ENCODE measurements at places on chromosomes 11 and 22.
A peak's percentile ranks its signal among the peaks of the same experiment; 100 is the strongest.

GRCh38 chr11:8296872-8297271 lies 33.2 kb upstream of the LMO1 start:
- DNase-seq: no peak

DNA sequence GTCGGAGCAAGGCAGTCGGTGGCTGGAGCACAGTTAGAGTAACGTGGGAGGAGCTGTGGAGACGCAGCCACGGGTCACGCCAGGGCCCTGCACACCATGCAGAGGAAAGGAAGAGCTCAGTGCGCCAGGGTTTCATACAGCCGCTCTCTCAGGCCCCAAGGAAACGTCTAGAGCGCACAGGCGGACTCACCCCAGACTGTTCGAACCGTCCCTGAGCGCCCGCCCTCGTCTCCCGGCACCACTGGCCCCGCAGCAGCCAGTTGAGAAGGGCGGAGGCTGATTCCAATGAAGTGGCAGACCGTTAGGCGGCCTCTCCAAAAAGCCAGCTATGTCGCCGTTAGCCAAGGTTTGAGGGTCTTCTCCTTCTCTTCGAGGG lies 483 bp upstream of the HYLS1 start:
- peak; percentile 48 for DNase-seq

DNA sequence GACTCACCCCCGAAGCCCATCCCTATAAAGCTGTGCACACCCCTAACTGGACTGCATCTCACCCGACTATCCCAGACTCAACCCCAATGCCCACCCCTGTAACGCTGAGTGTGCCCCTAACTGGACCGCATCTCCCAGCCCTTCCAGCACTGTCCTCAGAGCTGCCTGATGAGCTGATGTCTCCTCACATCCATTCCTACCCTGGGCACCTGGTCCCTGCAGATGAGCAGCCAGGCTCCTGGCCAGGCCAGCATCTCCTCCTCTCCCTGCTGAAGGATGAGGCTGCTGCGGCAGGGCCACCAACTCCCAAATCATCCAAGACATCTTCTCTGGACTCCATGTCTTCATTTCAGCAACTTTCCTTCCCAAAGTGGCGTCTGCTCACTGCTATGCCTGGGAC lies 332.1 kb downstream of the CTTN start:
- DNase-seq: no peak

GRCh38 chr11:133153031-133153430 lies 379.3 kb downstream of the OPCML start:
- DNase-seq: no peak

DNA sequence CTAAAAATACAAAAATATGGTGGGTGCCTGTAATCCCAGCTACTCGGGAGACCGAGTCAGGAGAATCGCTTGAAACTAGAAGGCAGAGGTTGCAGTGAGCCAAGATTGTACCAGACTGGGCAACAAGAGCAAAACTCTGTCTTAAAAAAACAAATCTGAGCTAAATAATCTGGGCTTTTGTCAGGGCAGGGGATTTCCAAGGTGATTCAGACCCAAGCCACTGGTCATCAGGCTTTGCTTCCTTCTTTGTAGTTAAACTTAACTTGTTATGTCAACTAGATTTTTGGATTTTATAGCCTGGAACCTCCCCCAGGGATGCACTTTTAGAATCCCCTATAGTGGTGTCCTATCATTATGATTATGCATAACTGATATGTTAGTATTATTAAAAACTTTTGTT lies 27.0 kb upstream of the SLC22A8 start:
- no peak for DNase-seq

DNA sequence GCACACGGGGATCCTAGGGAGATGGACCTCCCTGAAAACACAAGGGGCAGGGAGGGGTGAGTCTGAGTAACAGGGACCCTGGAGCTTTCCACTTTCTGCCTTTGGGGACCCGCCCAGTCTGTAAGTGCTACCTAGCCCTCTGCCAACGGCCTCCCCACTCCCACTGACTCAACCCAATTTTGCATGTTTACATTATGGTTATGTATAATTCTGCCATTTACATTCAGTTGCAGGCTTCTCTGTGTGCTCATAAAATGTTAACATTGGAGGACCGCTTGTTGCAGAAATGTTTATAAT lies 105.8 kb downstream of the DSCAML1 start:
- DNase-seq: no peak

DNA sequence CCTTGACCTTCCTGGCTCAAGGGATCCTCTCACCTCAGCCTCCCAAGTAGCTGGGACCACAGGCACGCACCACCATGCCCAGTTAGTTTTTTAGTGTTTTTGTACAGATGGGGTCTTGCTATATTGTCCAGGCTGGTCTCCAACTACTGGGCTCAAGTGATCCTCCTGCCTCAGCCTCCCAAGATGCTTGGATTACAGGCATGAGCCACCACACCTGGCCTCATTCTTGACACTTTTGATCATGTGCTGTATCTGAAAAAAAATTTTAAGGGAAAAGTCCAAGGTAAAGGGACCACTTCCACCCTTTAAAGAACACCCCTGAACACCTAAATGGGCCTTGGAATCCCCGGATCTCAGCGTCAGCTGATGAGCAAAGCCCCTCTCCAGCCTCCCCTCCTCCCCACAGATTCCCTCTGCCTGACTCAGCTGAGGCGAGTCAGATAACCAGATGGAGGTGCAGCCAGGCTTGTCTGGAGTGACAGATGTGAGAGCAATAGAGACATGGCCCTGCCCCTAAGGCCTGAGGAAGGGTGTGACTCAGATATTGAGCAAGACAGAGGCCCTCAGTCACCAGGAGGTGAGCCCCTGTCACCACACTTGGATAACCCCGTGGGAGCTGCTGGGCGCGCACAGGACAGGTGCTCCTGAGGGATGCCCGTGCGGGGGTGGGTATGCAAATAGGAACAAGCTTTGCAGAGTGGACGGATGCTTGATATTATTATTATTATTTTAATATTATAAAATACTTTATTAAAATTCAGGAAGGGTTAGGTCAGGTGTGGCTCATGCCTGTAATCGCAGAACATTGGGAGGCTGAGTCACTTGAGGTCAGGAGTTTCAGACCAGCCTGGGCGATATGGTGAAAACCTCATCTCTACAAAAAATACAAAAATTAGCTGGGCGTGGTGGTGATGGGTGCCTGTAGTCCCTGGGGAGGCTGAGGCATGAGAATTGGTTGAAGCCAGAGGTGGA lies 5.0 kb upstream of the CCDC88B start:
- peak; percentile 62 for DNase-seq

GRCh38 chr11:117654281-117655255 lies 142.4 kb downstream of the DSCAML1 start:
- no peak for DNase-seq

DNA sequence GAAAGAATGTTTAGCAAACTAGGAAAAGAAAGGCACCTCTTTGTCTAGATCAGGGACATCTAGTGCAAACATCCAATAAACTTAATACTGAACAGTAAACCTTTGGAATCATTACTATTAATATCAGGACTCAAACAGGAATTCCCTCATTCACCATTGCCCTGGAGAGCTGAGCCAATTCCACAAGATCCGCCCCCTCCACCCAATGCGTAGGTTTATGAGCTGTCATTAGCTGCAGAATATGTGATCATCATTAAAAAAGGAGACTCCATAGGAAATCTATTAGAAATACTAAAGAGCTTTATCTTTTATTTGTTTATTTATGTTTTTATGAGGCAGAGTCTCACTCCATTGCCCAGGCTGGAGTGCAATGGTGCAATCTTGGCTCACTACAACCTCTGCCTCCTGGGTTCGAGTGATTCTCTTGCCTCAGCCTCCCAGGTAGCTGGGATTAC lies 5.5 kb downstream of the IL17REL start:
- DNase-seq: no peak

- no peak for DNase-seq
Observed at GRCh38 chr22:38497869-38498268, 8.2 kb downstream of the DDX17 start.

DNA sequence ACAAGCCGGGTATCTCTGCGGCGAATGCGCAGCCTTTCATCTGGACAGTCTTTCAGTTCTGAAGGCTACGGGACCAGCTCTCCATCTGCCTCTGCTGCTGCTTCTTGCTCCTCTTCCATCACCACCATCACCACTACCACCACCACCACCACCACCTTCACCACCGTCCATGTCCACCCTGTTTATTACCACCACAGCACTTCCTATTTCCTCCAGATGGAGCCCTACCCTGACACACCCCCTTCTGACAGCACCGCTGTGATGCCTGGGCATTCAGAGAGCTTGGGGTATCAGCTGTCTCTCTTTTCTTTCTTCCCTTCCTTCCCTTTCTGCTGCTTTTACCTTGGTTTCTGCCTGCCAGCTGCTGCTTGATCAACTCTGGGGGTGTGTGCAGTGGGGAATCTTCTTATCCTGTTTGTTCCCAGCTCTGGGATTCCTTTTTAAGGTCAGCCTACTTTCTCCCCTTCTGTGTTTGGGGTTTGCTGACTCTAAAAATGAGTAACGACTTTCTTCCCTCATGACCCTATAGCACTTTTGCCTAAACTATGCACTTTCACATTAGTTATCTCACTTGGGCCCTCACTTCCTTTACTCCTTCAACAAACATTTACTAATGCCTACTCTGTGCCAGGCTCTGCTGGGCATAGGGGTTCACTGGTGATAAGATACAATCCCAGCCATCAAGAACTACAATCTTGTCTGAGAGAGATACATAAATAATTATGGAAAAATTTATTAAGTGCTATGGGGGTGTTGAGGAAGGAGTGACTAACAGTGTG lies 7.8 kb upstream of the RRM1 start:
- no peak for DNase-seq

DNA sequence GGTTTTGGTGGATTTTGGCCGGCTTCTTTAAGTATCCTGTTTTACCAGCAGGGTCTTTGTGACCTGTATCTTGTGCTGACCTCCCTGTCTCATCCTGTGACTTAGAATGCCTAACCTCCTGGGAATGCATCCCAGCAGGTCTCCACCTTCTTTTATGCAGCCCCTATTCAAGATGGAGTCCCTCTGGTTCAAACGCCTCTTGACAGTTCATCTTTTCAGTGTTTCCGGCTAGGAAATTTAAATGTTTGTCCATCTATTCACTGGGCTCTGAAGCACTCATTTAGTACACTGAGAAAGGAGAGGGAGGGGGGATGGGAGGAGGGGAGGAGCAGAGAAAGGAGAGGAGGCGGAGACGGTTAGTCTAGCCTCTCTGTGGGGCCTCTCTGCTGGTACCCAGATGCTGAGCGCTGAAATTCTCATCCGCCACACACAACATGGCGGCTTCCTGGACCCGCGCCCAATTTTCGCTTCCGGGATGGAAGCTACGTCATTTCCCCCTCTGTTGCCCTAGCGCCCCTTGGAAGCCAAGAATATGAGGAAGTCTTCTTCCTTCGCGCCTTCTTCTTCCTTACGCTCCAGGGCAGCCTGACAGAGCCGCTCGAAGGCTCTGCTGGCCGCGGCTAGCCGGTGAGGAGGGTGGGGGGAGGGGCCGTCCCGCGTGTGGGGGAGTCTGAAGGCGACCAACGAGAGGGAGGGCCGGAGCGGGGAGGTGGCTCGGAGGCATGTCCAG lies 69.0 kb upstream of the SYT13 start:
- peak; percentile 85 for DNase-seq

DNA sequence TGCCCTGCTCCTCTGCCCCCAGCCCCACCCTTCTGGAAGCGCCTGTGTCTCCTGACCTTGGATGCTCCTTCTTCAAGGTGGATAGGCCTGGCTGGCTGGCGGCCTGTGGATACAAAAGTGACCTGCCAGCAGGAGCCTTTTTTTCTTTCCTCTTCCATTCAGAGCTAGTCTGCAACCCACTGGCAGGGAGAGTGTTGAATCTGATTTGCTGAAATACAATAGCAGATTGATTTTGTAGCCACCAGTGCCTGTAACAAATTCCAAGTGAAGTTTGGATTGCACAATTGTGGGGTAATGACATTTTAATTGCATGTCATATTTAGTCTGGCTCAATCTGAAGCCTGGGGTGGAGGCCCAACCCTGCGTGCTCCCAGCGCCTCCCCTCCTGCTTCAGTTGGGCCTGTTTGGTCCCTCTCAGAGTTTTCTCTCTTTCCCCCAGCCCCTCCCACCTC lies 97.2 kb downstream of the GRIK4 start:
- no peak for DNase-seq

GRCh38 chr11:108774037-108774730 lies 109.3 kb downstream of the DDX10 start:
- no peak for DNase-seq

GRCh38 chr11:76193219-76193618 lies 13.1 kb downstream of the WNT11 start:
- no peak for DNase-seq

DNA sequence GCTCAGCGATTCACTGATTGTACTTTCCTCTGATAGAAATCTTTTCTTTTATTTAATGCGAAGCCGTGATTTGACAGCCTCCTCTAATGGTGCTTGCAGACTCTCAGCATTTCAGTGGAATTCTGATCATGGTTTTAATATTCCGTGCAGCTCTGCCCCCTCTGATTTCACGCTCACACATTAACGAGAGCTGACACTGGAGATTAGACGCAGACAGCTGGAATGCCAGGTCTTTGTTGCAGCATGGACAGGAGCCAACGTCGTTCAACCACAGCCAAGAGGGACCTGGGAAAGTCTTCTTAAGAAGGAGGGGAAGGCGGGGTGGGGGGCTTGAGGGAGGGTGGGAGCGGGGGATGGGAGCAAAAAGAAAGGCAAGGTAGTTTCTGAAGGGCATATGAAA lies 186.4 kb downstream of the BLID start:
- no peak for DNase-seq

GRCh38 chr11:112533682-112534081 lies 273.0 kb upstream of the PLET1 start:
- DNase-seq: no peak

DNA sequence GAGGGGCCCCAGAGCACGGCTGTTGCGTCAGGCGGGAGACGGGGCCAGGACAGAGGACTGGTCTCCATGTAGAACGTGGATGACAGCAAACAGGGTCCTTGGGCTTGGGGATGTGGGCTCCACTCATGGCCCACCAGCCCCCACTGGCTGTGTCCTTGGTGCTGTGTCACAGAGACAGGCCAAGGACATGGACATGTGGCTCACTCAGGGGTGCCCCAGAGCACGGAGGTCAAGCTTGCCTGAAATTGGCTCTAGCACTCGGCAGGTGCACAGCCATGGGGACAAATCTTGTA lies 14.4 kb downstream of the FADS2 start:
- no peak for DNase-seq

- no peak for DNase-seq
Observed at GRCh38 chr11:81220146-81220895, 1513.3 kb downstream of the FAM181B start.

GRCh38 chr11:116892374-116892773 lies 55.0 kb upstream of the APOA1 start:
- DNase-seq: no peak

DNA sequence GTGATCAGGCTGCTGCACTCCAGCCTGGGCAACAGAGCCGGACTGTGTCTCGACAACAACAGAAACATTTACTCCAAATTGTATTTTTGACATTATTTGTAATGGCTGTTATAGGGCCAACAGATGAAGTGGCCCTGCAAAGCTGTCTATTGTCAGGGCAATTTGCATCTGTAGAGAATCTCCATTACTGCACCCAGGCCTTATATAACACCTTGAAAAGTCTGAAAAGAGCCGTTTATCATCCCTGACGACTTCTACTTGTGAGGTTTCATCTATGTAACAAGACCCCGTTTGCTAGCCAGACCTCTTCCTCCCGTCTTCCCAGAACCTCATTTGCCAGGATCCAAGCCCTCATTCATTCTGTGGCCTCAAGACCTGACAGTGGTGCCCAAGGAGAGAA lies 9.1 kb upstream of the CTTN start:
- DNase-seq: no peak
